ENCODE measurements at places on chromosomes 5 and 9. TPM values are rescaled to one million over a fixed set of nuclear protein-coding genes. Genes with fewer than 3 reads are reported as not detected.

Gene NR5A1
- total RNA-seq: not detected

Gene CA9
- not detected for total RNA-seq

Gene CDC20B
- 0.24 TPM for total RNA-seq

Gene INSL4
- not detected for total RNA-seq

Gene SPATA31D1
- total RNA-seq: not detected

Gene CKMT2
- total RNA-seq: 1.4 TPM

DNA sequence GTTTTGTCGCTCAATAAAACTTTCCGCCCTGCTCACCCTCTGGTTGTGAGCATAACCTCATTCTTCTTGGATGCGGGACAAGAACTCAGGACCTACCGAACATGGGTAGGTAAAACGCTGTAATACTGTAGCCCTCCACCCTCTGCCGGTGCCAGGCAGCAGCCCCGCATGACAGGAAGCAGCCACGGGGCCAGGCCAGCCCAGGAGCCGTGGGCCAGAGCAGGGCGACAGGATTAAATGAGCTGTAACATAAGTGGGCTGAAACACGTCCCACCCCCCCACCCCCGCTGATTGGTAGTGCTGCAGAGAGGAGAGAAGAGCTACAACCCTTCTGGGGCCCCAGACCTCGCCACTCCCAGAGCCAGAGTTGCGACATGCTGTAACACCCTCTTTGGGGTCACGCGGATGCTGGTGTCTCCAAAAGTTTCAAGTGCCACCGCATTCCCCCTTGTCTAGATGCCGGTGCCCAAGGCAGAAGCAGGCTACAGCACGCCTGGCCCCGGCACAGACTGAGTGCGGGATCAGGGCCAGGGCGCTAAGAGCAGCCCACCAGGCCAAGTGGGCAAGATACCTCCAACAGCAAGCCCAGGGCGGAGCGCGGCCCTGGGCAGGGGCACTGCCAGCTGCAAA is 81.8 kb downstream of the FBXW11 start:
- no peaks in the 10 kb centered on the region for H3K4me1 ChIP-seq
- no peaks in the 10 kb centered on the region for H3K36me3 ChIP-seq
- no peak overlapping the region for H3K27ac ChIP-seq
- DNase-seq: no peak

- no peak overlapping the region for H3K27ac ChIP-seq
- no peaks in the 10 kb centered on the region for H3K36me3 ChIP-seq
- no peaks in the 10 kb centered on the region for H3K27me3 ChIP-seq
- DNase-seq: no peak
- peaks cover 6% of the 10 kb centered on the region for H3K4me1 ChIP-seq
These were observed 321.5 kb downstream of the ENC1 start for GRCh38 chr5:74319076-74319475.

DNA sequence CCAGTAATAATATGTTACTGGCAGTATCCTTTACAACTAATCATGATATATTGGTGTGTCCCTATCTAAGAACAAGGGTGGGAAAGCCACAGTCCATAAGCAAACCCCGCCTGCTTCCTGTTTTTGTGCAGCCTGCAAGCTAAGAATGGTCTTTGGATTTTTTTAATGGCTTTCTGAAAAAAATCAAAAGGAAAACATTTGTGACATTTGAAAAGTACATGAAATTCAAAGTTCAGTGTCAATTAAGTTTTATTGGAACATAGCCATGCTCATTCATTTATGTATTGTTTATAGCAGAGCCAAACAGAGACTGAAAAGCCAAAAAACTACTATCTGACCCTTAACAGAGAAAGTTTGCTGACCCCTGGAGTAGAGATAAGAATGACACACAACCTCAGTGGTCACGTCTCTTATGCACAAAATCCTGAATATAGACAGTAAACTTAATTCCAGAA is 12.8 kb upstream of the TMEM245 start:
- no peak overlapping the region for H3K4me3 ChIP-seq
- no peaks in the 10 kb centered on the region for H3K4me1 ChIP-seq
- H3K36me3 ChIP-seq: no peaks in the 10 kb centered on the region
- no peak for DNase-seq
- H3K27ac ChIP-seq: no peak overlapping the region

GRCh38 chr5:141484641-141485311 is at the start of gene PCDHGC4:
PCDHGC4 (plus strand) TSS chr5:141485030; CDS start chr5:141485174, 144 bp downstream.
- peak within 1 kb of the TSS; percentile 39 for H3K4me3 ChIP-seq
- H3K36me3 ChIP-seq: peaks cover 6% of the 10 kb centered on the region
- DNase-seq: no peak
- H3K27me3 ChIP-seq: peaks cover 14% of the 10 kb centered on the region
- no peak within 1 kb of the TSS for H3K27ac ChIP-seq
- H3K4me1 ChIP-seq: peaks cover 15% of the 10 kb centered on the region

- H3K27ac ChIP-seq: no peak overlapping the region
- H3K4me1 ChIP-seq: no peaks in the 10 kb centered on the region
- no peak for DNase-seq
- H3K27me3 ChIP-seq: no peaks in the 10 kb centered on the region
- no peak overlapping the region for H3K4me3 ChIP-seq
These were observed 259.9 kb upstream of the TARS1 start for GRCh38 chr5:33180900-33181299.

- no peaks in the 10 kb centered on the region for H3K36me3 ChIP-seq
- no peak for DNase-seq
- H3K27me3 ChIP-seq: no peaks in the 10 kb centered on the region
These were observed 55.5 kb downstream of the ZFAND5 start for GRCh38 chr9:72309364-72310133.

DNA sequence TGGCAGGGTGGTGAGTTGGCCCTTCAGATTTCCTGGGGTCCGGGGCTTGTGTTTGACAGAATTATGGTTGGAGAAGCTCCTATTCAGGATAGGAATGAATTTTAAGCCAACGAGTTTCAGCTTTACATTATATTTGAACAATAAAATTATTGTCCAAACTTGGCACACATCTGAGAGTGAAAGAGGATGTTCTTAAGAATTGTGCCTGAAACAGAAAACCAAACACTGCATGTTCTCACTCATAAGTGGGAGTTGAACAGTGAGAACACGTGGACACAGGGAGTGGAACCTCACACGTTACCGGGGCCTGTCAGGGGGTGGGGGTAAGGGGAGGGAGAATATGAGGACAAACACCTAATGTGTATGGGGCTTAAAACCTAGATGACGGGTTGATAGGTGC is 111.8 kb upstream of the ACTBL2 start:
- no peaks in the 10 kb centered on the region for H3K4me1 ChIP-seq
- no peak overlapping the region for H3K4me3 ChIP-seq
- no peak for DNase-seq
- no peaks in the 10 kb centered on the region for H3K36me3 ChIP-seq
- no peaks in the 10 kb centered on the region for H3K27me3 ChIP-seq

GRCh38 chr9:89386797-89387196 is 68.5 kb downstream of the SECISBP2 start:
- H3K27me3 ChIP-seq: no peaks in the 10 kb centered on the region
- H3K27ac ChIP-seq: no peak overlapping the region
- DNase-seq: no peak
- no peak overlapping the region for H3K4me3 ChIP-seq

DNA sequence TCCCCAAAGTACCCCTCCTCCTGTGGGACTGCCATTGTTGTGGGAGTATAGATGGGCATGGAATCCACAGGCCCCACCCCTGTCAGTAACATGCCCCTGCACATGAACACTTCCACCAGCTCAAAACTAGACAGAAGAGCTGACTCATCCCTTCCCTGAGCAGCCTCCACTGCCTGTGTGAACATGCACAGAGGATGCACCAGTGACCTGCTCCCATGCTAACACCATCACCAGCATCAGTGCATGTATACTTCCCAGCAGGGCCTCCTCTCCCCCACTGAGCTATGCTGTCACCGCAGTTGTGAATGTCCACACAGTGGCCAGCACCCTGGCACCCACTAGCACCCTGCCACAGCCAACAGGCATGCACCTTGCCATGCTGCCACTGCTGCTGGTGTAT is 939.8 kb downstream of the EFNA5 start:
- H3K4me3 ChIP-seq: no peak overlapping the region
- no peak for DNase-seq
- H3K27me3 ChIP-seq: no peaks in the 10 kb centered on the region
- no peaks in the 10 kb centered on the region for H3K36me3 ChIP-seq
- no peak overlapping the region for H3K27ac ChIP-seq

DNA sequence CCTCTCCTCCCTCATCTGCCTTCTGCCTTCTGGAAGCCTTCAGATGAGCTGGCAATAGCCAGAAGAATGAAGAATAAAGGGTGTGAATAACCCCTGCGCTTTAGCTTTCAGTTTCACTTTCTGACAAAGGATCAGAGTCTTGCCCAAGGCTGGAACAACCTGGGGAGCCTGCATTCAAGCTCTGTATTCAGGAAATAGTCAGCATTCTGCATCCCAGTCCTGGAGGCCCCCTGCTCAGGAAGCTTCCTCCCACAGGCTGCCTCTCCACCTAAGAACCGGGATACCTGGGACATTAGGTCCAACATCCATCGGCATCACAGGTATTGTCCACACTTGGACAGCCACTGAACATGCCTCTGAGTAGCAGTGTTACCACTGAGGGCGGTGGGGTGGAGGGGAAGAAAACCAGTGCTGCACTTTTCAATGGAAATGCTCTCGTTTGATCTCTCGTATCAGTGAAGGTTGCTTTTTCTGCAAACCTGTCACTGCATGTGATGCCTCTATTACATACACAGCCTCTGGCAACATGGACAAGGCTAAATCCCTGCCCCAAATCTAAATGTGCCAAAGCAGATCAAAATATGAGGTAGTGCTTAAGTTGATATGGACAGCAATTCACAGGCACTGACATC is 39.8 kb upstream of the ACO1 start:
- no peaks in the 10 kb centered on the region for H3K27me3 ChIP-seq
- H3K27ac ChIP-seq: no peak overlapping the region
- no peak for DNase-seq
- H3K36me3 ChIP-seq: no peaks in the 10 kb centered on the region

- no peak for DNase-seq
- H3K4me1 ChIP-seq: no peaks in the 10 kb centered on the region
- no peaks in the 10 kb centered on the region for H3K36me3 ChIP-seq
- H3K27me3 ChIP-seq: peaks cover 18% of the 10 kb centered on the region
- H3K4me3 ChIP-seq: no peak overlapping the region
- no peak overlapping the region for H3K27ac ChIP-seq
These were observed 9.2 kb upstream of the FIBCD1 start for GRCh38 chr9:130948266-130948665.

DNA sequence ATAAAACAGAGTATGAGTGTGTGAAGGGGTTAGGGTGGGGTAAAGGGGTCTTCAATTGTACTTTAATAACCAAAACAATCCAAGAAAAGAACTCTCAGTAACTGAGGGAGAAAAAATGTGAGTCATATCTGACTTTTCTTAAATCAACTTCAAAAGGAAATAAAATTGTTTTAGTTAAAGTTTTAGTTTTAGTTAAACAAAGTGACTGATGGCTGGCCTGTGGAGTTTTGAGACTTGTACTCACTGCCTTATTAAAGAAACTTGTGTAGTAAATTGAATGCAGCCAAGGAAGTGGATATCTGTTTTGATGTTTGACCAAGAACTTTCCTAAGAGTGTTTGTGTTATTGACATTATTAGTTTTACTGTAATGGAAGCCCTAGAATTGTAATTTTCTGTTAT is 2032.6 kb downstream of the MAT2B start:
- no peak for DNase-seq
- H3K4me1 ChIP-seq: no peaks in the 10 kb centered on the region
- H3K4me3 ChIP-seq: no peak overlapping the region
- H3K27me3 ChIP-seq: no peaks in the 10 kb centered on the region
- no peaks in the 10 kb centered on the region for H3K36me3 ChIP-seq

GRCh38 chr9:115649991-115650472 is 503.6 kb upstream of the PAPPA start:
- no peak overlapping the region for H3K27ac ChIP-seq
- DNase-seq: no peak
- no peaks in the 10 kb centered on the region for H3K4me1 ChIP-seq
- no peaks in the 10 kb centered on the region for H3K36me3 ChIP-seq
- H3K4me3 ChIP-seq: no peak overlapping the region

DNA sequence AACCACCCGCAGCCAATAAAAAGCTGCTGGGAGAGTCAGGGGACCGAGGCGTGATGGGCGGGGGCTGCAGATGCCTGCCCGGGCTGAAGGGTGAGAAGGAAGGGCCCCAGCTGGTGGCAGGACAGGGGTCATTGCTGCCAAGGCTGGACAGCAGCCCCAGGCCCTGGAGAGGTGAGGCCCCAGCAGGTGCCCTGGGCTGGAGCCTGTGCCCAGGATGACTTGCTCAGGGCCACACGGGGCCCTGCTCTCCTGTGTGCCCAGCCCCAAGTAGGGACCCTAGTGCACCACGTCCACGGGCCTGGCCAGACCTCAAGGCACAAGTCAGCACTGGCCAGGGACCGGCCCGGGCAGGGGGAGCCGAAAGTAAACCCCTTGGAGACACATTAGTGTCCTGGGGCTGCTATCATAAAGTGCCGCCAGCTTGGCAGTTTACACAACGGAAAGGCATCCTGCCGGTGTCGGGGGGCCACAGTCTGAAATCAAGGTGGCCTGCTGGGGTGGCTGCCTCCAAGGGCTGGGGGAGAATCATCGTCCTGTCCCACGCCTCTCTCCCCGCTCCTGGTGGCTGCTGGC is 22.0 kb downstream of the LHX3 start:
- no peak overlapping the region for H3K27ac ChIP-seq
- no peak overlapping the region for H3K4me3 ChIP-seq
- DNase-seq: no peak
- no peaks in the 10 kb centered on the region for H3K4me1 ChIP-seq

DNA sequence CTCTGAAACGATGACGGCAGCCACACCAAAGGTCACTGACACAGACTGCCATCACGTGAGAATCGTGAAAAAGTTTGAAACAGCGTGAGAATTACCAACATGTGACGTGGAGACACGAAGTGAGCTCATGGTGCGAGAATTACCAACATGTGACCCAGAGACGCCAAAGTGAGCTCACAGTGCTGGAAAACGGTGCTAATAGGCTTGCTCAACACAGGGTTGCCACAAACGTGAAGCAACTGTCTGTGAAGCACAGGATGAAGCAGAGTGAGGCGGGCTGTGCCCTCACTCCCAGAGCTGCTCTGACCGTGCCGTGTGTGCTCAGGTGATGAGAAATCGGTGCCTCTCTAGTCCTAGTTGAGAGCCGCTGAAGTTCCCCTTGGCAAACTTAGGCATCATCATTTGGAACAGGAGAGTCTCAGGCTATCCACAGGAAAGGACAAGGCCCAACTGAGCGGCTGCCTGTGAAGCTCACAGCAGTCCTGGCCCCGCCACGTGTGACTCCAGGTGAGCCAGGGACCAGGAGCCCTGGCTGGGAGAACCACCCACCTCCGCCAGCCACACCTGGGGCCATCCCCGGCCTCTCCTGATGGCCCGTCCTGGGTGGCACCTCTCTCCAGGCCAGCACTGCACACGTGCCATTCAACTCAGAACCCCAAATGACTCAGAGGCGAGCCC is 29.8 kb upstream of the SLC6A3 start:
- H3K27ac ChIP-seq: no peak overlapping the region
- peaks cover 9% of the 10 kb centered on the region for H3K4me1 ChIP-seq
- DNase-seq: no peak
- H3K36me3 ChIP-seq: peaks cover 90% of the 10 kb centered on the region
- H3K4me3 ChIP-seq: no peak overlapping the region

- H3K27me3 ChIP-seq: peaks cover 38% of the 10 kb centered on the region
- no peak for DNase-seq
- H3K27ac ChIP-seq: no peak overlapping the region
- H3K4me3 ChIP-seq: no peak overlapping the region
These were observed 371.6 kb upstream of the CCNH start for GRCh38 chr5:87784311-87784710.

GRCh38 chr5:137129886-137130680 is 369.0 kb downstream of the SPOCK1 start:
- H3K36me3 ChIP-seq: no peaks in the 10 kb centered on the region
- H3K4me3 ChIP-seq: no peak overlapping the region
- H3K27me3 ChIP-seq: no peaks in the 10 kb centered on the region
- no peaks in the 10 kb centered on the region for H3K4me1 ChIP-seq

- no peak for DNase-seq
- peaks cover 3% of the 10 kb centered on the region for H3K27me3 ChIP-seq
- H3K27ac ChIP-seq: no peak overlapping the region
- H3K4me3 ChIP-seq: no peak overlapping the region
These were observed 30.9 kb upstream of the PPP1R26 start for GRCh38 chr9:135448663-135449100.

Data from lower lobe of right lung (tissue), 2 donors.